ENCODE measurements at places on chromosomes 7 and 10.

DNA sequence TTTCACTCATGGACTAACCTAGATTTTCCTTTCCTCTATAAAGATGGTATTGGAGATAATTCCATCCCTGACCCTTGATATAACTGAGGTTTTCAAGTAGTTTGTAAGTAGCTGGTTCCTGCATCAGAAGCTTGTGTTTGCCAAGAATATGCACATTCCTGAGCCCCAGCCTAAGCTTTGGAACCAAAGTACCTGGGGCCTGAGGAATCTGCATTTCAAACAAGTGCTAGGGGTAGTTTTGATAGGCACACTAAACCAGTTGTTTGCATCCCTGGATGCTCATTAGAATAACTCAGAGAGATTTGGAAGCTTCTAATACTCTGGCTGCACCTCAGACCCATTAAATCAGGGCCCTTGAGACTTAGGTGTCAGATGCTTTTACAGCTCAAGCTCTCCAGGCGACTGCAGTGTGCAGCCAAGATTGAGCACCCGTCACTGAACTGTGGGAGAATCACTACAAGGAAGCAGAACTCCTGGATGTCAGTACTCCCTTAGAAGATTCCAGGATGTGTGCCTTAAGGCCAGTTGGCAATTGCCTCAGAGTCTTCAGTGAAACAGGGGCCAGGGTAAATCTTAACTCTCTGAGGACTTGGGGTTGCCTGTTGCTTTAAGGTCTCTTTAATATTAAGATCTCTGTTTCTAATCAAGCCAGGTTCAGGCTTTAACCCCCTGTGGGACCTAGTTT lies 565.0 kb downstream of the REEP3 start:
- no peak for DNase-seq

- no peak for DNase-seq
Measured at GRCh38 chr10:77111611-77112550, 525.7 kb downstream of the KCNMA1 start.

- no peak for DNase-seq
Measured at GRCh38 chr7:37786741-37787569, 61.4 kb upstream of the NME8 start.

DNA sequence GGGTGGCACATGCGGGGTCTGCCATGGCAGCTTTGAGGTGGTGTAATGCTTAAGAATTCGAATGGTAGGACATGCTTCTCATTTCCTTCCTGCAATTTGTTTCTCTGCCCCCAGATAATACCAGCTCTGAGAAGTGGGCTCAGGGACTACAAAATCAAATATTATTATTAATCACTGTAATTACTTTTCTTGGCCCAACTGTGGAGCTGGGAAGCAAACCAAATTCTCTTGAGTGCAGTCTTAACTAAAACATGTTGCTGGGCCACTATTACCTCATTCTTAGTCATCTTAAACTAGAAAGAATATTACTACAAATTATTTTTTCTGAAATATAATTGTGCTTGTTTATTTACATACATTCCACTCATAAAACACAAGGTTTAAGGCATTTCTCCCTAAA lies 566.7 kb upstream of the NRP1 start:
- no peak for DNase-seq

- no peak for DNase-seq
Measured at GRCh38 chr10:77592946-77593636, 44.5 kb downstream of the KCNMA1 start.

DNA sequence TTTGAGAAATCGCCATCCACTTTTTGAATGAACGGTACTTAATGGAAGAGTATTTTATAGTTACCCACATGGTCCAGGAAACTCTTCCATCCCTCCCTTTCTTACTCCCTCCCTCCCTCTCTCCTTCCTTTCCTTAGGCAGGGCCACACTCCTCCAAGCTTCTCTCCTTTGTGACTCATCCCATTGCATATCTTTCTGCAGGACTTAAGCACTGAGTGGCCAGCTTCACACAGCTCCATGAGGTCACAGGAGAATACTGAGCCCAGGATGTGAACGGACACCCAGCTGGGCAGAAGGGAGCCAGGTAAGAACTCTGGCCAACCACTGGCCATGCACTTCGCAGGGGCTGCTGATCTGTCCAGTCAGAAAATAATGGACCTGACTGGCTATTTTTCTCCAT lies 189.7 kb upstream of the ADCY1 start:
- DNase-seq, result no peak

- no peak for DNase-seq
Measured at GRCh38 chr7:37826825-37827224, 21.6 kb upstream of the NME8 start.

GRCh38 chr7:120077777-120078176 lies 195.2 kb upstream of the KCND2 start:
- no peak for DNase-seq

DNA sequence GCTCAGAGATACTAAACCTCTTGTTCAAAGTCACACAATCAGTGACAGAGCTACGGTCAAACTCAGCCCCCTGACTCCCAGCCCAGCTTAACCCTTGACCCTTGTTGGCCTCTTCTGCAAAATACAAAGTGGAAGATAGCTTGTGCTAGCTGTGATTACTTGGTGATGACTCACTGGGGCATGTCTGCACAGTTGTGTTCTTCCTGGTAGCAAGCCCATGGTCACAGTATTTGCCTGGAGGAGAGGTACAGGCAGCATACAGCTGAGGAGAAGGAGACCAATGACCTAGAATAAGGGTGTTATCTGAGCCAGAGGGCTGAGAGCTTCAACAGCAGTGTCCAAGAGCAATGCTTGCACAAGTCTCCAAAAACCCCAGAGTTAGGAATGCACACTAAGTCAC lies 5.7 kb upstream of the HSPA12A start:
- no peak for DNase-seq

DNA sequence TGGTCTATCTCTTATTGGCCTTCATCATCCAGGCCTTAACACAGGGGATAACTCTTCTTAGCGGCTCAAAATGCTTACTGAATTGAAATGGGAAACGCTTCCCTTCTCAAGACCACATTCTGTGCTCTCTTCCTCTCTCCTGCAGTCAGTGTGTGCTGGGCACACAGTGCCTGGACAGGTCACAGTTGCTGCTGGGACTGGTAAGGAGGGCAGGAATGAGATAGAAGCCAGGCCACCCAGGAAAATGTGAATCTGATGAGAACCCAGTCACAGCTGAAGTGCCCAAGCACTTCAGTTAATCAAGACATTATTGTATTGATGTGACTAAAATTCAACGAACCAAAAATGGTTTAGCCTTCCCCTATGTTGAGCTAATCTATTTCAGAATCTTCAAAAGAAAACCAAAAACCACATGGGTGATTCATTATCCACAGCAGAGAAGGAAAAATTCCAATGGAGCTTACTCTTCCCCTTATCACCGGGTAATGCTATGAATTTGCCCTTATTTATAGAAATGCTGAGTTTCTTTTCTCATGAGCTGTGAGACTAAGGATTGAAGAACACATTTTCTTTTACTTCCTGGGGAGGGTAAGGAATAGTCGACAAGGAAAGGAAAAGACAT lies 41.2 kb upstream of the PLPP4 start:
- DNase-seq, result no peak

GRCh38 chr10:67697724-67698131 lies 1.7 kb upstream of the CTNNA3 start:
- DNase-seq, result no peak

DNA sequence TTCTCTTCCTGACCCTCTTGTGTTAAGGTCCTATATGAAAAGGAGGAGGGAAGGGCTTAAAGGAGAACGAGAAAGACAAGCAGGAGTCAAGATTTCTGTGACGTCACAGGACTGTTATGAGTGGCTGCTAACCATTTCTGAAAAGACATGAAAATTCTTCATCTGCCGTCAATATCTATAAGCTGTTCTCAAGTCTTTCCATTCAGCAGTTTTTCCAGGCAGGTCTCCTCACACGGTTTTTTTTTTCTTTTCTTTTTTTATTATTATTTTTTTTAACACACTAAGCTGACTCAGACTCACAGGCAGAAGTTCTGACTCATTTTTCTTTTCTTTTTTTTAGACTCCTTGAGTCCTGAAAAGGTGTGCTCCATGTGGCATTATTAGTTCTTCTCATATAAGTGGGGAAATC lies 72.0 kb downstream of the DGKI start:
- no peak for DNase-seq

DNA sequence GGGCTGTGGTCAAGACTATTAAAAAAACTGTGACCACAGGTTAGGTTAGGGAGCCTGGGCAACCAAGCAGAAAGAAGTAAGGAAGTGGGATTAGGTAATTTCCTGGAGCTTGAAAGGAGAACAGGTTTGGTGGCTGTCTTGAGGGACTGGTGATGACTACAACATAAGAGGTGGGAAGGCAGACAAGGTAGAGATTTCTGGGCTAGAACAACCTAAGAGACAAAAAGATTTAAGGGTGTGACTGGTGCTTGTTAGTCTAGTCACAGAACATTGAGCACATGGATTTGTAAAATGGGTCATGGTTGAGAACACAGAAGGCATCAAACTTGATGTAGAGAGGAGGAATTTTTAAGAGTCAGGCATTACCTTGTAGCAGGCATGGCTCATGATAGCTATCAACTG lies 123.7 kb upstream of the ASAH2 start:
- DNase-seq, result no peak

GRCh38 chr7:138907850-138908249 lies 73.3 kb downstream of the KIAA1549 start:
- no peak for DNase-seq

DNA sequence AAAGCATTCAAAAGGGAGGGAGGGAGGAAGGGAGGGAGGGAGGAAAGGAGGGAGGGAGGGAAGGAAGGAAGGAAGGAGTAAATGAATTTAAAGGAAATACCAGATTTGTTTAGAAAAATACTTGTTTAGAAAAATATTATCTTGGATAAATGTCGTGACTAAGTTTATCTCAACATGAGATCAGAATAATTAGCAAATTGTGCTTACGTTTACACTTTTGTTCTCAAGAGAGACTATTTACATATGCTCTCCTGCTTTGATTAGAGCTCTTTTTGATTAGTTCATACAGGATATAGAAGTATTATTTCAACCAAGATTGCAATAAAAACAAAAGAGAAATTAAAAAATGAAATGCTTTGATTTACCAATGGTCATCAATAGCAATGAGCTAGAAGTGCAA lies 186.2 kb downstream of the HIBADH start:
- no peak for DNase-seq

DNA sequence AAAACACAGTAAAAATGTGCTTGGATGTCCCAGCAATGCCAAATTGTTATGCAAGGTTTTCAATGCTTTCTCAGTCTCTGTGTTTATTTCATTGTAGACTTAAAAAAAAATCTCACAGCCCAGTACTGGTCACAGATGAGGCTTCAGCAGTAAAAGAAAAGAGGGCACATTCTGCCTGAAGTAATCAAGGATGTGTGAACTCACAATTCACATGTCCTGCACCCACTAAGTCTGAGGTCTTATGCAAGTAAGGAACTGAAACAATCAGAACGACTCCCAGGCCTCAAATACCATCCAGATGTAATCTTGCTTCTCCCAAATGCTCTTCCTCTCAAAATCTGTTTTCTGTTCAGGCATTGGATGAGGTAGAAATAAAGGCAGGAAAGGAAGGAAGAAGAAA lies 33.7 kb downstream of the ADRB1 start:
- no peak for DNase-seq

- DNase-seq, result no peak
Measured at GRCh38 chr10:36048236-36048635, 406.1 kb upstream of the FZD8 start.

GRCh38 chr10:13659887-13660550 lies 73.3 kb downstream of the PRPF18 start:
- DNase-seq, result peak; percentile 56

GRCh38 chr10:131452926-131453720 lies 141.6 kb upstream of the TCERG1L start:
- DNase-seq, result no peak

DNA sequence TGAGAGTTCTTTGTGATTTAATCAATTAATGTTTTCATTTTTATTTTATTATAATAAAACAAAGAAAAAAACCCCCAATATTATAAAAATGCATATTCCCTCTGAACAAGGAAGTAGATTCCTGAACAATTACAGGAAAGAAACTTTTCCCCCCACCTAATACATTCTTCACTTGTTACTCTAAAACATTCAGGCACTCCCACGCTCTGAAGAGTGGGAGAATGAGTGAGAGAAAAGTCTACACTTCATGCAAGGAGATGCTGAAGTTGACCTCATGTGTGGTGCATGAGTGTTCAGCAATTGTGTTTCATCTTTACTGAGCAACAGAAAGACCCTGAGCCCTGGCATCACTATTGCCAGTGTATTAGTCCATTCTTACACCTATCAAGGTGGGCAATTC lies 244.2 kb upstream of the IGFBP3 start:
- no peak for DNase-seq

GRCh38 chr10:78250313-78251015 lies 216.8 kb downstream of the RPS24 start:
- DNase-seq, result no peak

DNA sequence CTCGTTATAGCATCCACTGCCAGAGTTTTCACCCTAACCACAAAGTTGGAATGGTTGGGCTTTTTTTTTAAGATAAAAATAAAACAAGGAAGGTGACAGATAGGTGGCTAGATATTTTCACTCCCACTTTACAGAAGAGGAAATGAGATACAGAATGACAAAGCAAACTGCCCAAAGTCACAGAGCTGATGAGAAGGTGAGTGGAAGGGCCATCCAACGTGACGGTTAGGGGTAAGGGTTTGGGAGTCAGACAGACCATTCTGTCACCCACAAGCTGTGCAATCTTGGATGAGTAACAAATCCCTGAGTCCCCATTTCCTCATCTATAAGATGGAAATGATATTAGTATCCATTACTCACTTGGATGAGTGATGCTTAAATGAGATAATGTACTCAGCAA lies 106.9 kb upstream of the PDLIM1 start:
- no peak for DNase-seq

DNA sequence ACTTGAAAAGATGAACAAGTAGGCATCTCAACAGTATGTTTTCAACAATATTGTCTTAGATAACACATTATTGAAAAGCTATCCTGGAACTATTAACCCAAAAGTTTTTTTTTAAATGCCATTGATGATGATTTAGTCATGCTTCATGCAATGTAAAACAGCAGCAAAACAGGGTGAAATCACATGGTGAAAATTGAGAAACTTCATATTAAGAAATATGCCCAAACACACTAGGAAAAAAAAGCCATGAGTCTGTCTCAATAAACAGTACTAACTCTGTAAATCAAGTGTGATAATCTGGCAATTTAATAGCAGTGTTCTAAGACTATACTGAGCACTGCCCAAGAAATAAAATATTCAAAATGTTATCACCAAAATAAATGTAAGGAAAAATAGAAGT lies 613.1 kb downstream of the KCNMA1 start:
- no peak for DNase-seq

GRCh38 chr10:89304446-89304845 lies 2.6 kb downstream of the IFIT2 start:
- no peak for DNase-seq

DNA sequence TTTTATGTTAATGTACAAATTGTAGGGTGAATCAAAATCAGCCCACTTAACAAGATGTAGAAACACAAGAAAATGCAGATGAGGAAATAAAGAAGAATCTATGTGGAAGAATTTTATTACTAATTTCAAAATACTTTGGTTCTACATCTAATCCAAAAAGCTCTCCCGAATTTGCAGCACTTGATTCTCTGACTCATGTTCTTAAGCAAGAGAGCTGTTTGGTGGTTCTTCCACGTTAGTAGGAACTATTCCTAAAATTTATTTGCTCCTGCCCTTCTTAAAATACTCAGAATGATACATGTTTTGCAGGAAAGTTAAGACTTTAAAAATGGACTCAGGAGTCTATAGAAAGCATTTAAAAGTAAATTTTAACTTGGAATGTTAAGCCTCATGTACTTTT lies 91.8 kb downstream of the ZMYND11 start:
- DNase-seq, result no peak
